Smooth muscle cell of bladder (primary cell): ENCODE measurements at places on chromosomes 7 and 10. TPM values are rescaled to one million over a fixed set of nuclear protein-coding genes. Genes with fewer than 3 reads are reported as not detected.

Gene TMEM26
- 0.71 and 0.92 TPM in 2 replicates for total RNA-seq

Gene SPDYE5
- not detected in 2 replicates for total RNA-seq

Gene ICA1
- total RNA-seq, result under 0.01 TPM in 2 replicates

Gene UCMA
- not detected in 2 replicates for total RNA-seq

Gene INSYN2A
- total RNA-seq, result 0.14 and 0.55 TPM in 2 replicates

Gene AOC1
- 0.14 TPM in 1 of 2 replicates, not detected in the other for total RNA-seq

Gene EBLN1
- total RNA-seq, result not detected in 2 replicates

Gene ZNF37A
- total RNA-seq, result 9.5 and 11.0 TPM in 2 replicates

Gene UPF2
- total RNA-seq, result 15.0 and 15.2 TPM in 2 replicates

Gene C10orf105
- under 0.01 TPM in 2 replicates for total RNA-seq

Gene AKR1C3
- 48.4 and 82.3 TPM in 2 replicates for total RNA-seq

Gene NOS3
- 1.3 TPM in 2 replicates for total RNA-seq

Gene ARMH3
- 6.4 and 8.1 TPM in 2 replicates for total RNA-seq

Gene BTBD16
- under 0.01 TPM in 1 of 2 replicates, not detected in the other for total RNA-seq

Gene AEBP1
- 15.5 and 53.1 TPM in 2 replicates for total RNA-seq

Gene PLEKHS1
- total RNA-seq, result 0.09 TPM in 1 of 2 replicates, not detected in the other

Gene CAV2
- 43.8 and 47.8 TPM in 2 replicates for total RNA-seq

Gene FAM237B
- under 0.01 TPM in 1 of 2 replicates, not detected in the other for total RNA-seq

Gene COBL
- total RNA-seq, result 0.09 and 0.28 TPM in 2 replicates

Gene FXYD4
- total RNA-seq, result not detected in 2 replicates

Gene WDFY4
- total RNA-seq, result not detected in 2 replicates

Gene CLCN1
- 0.09 and 0.14 TPM in 2 replicates for total RNA-seq

Gene RET
- total RNA-seq, result 0.28 and 0.55 TPM in 2 replicates

Gene HMX2
- total RNA-seq, result not detected in 2 replicates

Gene DNAJC12
- 4.3 and 9.6 TPM in 2 replicates for total RNA-seq

Gene EIF4EBP2
- 14.4 and 20.4 TPM in 2 replicates for total RNA-seq

Gene CLDN4
- total RNA-seq, result 0.14 and 1.5 TPM in 2 replicates

Gene GARIN1A
- total RNA-seq, result 0.43 and 0.83 TPM in 2 replicates

Gene GRM3
- total RNA-seq, result not detected in 2 replicates

Gene SEMA3E
- 2.0 and 4.9 TPM in 2 replicates for total RNA-seq

Gene TRIL
- total RNA-seq, result 0.71 and 1.3 TPM in 2 replicates

Gene RGR
- not detected in 2 replicates for total RNA-seq

Gene ATRNL1
- total RNA-seq, result under 0.01 and 0.18 TPM in 2 replicates

Gene CTAGE15
- 0.14 and 0.18 TPM in 2 replicates for total RNA-seq

Gene INPP5F
- total RNA-seq, result 13.7 and 14.5 TPM in 2 replicates

Gene OR13A1
- total RNA-seq, result not detected in 2 replicates

Gene CLDN12
- total RNA-seq, result 29.6 and 39.3 TPM in 2 replicates

Gene SORCS1
- 0.14 and 0.18 TPM in 2 replicates for total RNA-seq

Gene PRSS37
- not detected in 2 replicates for total RNA-seq

Gene SRGN
- 36.7 and 87.9 TPM in 2 replicates for total RNA-seq

Gene TM9SF3
- 99.7 and 137 TPM in 2 replicates for total RNA-seq

Gene FIS1
- total RNA-seq, result 227 and 306 TPM in 2 replicates

Gene SCIN
- total RNA-seq, result 0.43 and 3.3 TPM in 2 replicates

Gene ASL
- 28.0 and 44.1 TPM in 2 replicates for total RNA-seq

Gene ZPBP
- total RNA-seq, result not detected in 2 replicates

Gene KBTBD2
- 21.2 and 26.7 TPM in 2 replicates for total RNA-seq

Gene NRP1
- 125 and 177 TPM in 2 replicates for total RNA-seq
